ENCODE measurements at places on chromosomes 2 and 18.
A peak's percentile ranks its signal among the peaks of the same experiment; 100 is the strongest.

DNA sequence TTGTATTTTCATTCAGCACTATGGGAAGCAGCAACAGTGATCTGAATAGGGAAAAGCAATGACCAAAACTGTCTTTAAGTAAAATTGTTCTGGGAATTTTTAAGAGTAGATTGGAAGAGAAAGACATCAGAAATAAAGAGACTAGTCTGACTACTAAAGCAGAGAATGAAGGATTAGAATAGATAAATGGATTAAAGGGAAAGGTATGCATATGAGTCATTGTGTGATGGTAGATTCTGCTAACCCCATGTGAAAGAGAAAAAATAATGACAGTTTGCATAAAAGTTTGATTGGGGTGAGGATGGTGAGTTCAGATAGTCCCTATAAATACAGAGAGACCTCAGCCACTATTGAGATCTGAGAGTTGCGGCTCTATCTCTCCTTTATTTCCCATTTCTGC lies 139.6 kb upstream of the DCC start:
- DNase-seq, result no peak

- DNase-seq, result no peak
Observed at GRCh38 chr2:23292024-23292423, 93.0 kb upstream of the KLHL29 start.

DNA sequence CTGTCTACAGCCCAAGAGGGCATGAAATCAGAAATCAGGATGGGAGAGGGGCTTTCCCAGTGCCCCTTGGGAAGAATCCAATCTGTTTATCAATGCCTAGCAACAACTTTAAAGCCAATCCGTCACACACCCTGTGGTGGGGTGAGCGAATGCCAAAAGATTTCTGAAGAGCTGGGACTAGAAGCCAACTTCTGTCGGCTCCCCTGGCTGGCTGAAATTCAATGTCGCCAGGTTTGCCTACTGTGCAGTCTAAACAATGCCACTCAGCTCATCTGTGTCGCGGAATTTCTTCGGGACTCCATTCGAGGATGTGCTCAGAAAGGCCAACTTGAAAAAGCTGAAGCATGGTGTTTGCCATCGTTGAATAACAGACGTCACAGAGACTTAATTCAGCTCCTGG lies 31.5 kb upstream of the NCKAP5 start:
- DNase-seq, result no peak

DNA sequence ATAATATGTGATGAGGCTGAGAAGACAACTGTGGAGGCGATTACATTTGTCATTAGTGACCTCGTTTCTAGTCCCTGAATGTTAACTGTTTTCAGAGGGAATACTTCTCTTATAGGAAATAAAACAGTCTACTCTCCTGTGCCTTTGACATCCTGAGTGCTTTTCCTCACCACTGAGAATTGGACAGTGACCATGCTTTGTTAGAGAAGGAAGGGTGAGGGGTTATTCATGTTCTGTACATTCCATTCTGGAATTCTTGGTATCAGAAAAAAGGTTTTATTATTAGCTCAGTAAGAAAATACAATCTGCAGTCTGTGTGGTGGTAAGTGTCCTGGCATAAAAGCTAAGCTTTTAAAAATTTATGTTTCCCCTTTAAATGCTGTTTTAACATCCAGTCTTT lies 58.8 kb downstream of the PARD3B start:
- no peak for DNase-seq

DNA sequence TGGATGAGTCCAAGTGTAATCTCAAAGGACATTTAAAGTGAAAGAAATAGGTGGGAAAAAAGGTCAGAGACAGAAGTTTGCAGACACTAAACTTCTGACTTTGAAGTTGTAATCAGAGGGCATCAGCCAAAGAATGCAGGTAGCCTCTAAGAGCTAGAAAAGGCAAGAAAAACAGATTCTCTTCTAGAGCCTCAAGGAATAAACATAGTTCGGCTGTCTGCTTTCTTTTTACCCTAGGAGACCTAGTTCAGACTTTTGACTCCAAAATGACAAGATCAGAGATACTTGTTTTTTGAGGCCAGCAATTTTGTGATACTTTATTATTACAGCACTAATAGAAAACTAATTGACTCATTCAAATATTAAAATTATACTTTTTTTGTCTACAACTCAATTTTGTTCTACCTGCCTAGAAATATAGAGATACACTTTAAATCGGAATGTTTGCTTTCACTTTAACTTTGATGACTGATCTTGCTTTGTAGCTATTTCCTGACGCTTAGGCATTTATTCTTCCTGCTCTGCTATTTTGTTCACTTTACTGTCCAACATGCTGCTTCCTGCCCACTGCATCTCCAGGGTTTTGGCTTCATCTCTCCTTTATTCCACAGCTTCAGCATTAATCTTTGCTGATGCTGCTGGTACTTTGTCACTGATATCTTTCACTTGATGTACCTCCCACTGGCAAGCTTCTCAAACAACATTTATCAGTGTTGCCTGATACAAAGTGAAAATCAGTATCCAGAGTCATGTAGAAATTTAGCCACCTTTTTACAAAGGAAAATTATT lies 272.5 kb downstream of the DSEL start:
- DNase-seq, result no peak

DNA sequence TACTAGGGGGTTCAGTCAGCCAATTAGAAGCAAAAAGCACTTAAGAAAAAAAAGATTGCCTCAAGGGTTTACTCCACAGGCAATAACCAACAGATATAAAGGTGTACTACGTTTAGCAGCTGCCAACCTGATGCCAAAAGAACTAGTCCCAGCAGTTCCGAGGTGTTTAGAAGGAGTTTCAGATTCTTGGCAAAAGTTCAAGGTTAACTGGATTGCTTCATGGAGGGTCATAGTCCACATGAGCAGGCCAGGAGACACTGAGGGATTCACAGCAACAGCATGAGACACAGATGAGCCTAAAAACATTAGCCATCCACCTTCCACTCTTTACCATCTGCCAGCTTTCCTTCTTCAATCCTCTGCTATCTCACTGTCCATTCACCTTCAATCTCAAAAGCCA lies 4.9 kb upstream of the DNAH7 start:
- no peak for DNase-seq

DNA sequence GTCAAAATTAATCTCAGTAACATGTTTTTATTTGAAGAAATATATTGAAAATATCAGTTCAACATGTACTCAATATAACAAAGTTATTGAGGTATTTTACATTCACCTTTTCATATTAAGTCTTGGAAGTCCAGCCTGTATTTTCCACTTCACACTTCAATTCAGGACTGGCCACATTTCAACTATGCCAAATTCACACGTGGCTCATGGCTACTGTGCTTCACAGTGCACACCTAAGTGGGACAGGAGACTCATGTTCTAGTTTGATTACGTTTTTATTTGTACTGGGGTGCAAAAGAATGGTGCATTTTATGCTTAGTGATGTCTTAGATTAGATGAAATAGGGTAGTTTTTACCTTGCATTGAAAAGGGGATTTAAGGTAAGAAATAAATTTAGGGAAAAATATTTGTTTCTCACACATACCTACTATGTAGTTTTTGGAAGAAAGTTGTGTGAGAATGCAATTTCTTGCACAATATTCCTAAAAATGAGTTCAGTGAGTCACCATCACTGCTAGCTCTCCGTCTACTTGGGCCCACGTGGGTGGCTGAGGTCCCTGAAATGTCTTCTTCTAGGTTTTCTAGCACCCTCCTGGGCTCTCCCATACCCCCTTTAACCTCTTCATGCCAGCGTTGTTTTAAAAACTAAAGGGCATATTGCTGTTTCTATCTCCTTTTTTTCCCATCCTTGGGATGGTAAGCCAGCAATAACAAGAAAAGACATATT lies 87.0 kb downstream of the ST6GAL2 start:
- no peak for DNase-seq

- DNase-seq, result no peak
Observed at GRCh38 chr2:140905083-140905781, 1225.6 kb downstream of the LRP1B start.

GRCh38 chr2:225366731-225367130 lies 32.8 kb upstream of the NYAP2 start:
- no peak for DNase-seq

DNA sequence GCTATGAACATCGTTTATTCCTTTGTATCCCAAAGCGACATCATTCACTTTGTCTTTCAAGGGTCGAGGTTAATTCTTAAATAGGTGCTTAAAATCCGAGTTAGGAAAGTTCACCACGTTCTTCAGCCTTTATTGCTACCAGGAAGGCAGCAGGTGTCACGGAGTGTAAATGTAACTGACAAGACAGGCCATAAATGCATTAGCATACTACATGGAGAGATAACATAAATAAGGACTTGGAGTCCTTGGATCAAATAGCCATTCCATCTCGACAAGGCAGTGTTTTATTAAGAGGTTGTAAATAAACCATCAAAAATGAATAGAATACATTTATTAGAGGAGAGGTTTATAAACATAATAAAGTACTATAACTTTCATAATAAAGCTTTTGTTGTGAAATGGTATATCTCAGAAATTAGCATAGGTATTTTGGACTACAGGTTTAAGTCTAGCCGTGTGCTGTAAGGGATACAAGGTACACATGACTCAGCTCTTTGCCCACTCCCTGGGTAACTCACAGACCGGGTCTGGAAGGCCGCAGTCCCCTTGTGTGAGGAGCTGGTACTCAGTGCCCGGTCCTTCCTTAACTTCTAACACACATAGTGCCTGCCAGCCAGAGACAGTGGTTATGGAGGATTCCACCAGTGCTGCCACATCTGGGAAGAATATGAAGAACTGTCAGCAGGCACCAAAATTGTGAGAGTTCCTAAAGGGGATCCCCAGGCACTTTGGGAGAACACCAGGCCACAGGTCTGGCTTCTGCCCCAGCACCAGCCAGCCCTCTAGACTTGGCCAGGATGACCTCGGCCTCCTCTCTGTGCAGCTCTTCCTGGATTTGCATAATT lies 29.4 kb downstream of the CAPN13 start:
- no peak for DNase-seq

GRCh38 chr2:177383935-177384334 lies 8.6 kb upstream of the AGPS start:
- no peak for DNase-seq

DNA sequence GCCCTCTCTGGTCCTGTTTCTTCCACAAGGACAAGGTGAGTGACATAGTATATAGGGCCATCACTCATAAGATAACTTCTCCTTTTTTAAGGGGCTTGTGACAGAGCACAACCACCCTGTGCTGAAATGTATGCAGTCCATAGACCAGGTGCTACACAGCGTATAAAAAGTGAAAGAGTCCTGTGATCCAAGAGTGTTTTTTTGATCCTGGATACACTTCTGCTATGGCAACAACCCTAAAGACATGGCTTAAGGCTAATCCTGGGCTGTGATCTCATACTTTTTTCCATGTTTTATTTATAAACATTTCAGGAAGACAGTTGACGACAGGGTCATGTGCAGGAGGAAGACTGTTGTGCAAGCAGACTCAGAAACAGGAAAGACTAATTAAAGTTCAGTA lies 400.5 kb upstream of the TCF4 start:
- DNase-seq, result peak; percentile 39

DNA sequence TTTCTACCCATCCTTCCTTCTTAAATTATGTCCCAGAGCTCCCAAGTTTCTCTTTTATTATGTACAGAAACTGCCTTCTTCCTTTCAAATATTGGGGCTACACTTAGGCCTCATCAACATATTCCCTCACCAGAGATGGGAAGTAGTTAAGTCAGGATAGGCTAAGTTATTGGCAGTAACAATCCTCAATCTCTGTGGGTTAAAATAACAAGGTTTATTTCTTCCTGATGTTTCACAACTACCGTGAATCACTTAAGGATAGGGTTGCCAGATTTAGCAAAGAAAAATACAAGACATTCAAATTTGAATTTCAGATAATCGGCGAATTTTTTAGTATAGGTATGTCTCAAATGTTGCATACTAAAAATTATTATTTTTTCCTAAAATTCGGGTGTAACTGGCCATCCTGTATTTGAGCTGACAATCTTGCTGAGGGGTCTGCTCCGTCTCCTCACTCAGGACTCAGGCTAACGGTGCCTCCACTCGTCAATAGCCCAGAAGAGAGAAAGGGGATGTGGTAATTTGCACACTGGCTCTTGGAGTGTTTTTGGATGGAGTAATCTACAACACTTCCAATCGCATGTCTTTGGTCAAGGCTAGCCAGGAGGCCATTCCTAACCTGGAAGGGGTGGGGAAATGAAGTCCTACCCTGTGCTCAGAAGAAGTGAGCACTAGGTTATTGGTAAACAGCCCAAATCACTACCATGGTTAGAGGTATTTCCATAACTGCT lies 91.7 kb downstream of the ACTR3 start:
- DNase-seq, result no peak

DNA sequence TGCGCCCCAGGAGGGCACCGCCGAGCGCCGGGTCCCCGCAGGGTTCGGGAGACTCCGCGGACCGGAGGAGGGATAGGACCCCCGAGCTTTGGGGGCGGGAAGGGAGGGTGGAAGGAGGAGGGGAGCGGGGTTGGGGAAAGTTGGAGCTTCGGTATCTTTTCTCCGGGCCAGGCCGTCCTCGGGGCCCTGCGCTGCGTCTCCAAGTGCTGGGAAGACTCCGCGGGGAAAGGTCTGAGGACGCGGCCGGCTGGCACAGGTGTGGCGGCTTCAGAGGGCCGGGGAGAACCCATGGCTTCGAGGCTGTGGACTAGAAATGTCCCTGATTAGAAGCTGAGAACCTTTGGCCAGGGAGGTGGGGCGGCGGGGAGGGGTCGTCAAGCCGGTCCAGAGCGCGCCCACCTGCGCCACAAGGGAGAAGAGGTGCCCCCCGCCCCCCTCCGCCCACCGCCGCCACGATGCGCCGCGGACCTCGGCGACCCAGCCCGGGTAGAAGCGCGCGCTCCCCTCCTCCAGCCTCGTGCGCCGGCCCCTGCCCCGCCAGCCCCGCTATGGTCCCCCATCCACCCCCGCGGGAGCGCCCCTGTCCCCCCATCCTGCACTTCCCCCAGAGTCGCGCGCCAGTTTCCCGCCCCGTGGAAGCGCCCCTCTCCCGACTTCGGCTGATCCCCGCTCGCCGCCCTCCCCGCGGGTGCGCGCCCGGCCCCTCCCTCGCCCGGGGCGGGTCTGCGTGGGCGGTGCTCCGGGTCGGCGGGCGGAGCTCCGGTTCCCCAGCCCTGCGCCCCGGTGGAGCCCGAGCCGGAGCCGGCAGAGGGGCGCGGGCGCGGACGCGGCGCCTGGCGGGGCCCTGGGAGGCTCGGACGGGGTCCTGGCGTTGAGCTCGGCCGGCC lies at the start of gene SNTG2:
TSS of gene SNTG2 (plus strand) at position 770 of the 887 bp plus-strand sequence. CDS start 148 bp downstream, outside the sequence.
- peak; percentile 3 for DNase-seq

- DNase-seq, result no peak
Observed at GRCh38 chr2:128395196-128395595, 76.5 kb upstream of the HS6ST1 start.

GRCh38 chr2:1972422-1972821 lies 228.1 kb upstream of the PXDN start:
- DNase-seq, result no peak

DNA sequence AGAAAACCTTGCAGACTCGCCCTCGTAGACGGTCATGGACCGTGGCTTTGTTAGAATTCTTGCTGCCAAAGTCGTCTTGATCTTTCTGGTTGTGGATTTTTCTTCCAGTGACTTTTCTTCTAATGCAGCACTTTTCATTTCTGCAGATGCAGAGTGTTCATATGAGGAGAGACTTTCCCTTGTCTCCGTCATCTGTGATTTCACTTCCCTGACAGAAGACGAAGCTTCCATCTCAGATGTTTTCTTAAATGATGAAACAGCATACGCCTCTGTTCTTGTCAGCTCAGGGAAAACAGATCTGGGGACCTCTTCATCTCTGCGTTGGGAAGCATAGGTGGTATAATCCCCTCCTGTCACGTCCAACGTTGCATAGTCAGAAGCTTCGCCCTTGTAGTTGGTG lies 50.9 kb downstream of the PLEKHA3 start:
- DNase-seq, result peak; percentile 70
